ENCODE measurements at places on chromosomes 6 and 20.

GRCh38 chr6:38239719-38240451, 399.8 kb downstream of the BTBD9 start:
- peak; percentile 26 for DNase-seq

DNA sequence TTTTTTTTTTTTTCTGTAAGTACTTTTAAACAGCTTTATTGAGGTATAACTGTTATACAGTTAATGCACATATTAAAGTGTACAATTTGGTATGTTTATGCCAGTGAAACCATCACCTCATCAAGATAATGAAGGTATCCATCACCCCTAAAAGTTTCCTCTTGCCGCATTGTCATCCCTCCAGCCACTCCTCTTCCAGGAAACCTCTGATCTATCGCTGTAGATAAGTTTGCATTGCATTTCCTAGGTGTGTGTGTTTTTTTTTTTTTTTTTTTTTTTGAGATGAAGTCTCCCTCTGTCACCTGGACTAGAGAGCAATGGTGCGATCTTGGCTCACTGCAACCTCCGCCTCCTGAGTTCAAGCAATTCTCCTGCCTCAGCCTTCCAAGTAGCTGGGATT, 3.1 kb downstream of the SLX4IP start:
- no peak for DNase-seq

DNA sequence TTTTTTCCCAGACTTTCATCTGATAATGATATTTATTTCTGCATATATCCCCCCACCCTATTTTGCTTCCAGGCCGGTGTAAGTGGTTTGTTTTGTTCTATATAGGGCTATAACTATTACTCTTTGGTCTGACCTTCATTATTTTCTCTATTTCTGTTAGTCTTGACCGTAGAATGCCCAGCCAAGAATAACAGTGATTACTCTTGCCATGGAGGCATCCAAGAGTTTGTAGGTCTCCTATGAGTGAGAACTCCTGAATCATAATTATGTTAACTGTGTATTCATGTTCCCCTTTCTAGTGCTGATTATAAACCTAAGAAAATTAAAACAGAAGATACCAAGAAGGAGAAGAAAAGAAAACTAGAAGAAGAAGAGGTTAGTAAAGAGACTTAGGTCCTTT, 52.2 kb downstream of the TOP1 start:
- DNase-seq = no peak

GRCh38 chr6:165846123-165846966, 183.3 kb upstream of the PDE10A start:
- DNase-seq = peak; percentile 32

- peak; percentile 54 for DNase-seq
These were observed 72.4 kb downstream of the TRDN start for GRCh38 chr6:123564361-123564760.
